Mesothelial cell of epicardium (in vitro differentiated cells): ENCODE measurements at places on chromosomes 2 and 18.

GRCh38 chr18:5982332-5982731 lies 87.0 kb upstream of the TMEM200C start:
- no peak overlapping the region for H3K4me3 ChIP-seq
- no peak overlapping the region for H3K27ac ChIP-seq
- DNase-seq: no peak

DNA sequence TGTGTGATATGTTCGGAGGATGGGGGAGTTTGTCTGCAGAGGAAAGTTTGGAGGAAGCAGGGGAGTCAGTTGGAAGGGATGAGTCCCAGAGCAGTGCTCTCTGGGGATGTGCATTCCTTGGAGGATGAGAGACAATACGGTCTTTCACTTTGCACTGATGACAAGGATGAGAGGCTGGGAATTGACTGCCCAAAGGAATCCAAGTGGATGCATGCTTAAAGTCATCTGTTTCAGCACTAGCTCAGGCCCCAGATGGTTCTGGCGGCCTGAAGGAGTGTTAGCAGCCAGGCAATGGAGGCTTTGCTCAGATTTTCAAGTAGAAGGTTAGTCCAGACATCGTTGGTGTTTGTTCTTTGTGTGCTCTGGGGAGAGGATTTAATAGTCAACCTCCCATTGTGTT lies 100.2 kb downstream of the CRIM1 start:
- H3K36me3 ChIP-seq: peaks cover 4% of the 10 kb centered on the region
- no peaks in the 10 kb centered on the region for H3K27me3 ChIP-seq
- DNase-seq: no peak
- no peak overlapping the region for H3K4me3 ChIP-seq
- H3K27ac ChIP-seq: no peak overlapping the region

DNA sequence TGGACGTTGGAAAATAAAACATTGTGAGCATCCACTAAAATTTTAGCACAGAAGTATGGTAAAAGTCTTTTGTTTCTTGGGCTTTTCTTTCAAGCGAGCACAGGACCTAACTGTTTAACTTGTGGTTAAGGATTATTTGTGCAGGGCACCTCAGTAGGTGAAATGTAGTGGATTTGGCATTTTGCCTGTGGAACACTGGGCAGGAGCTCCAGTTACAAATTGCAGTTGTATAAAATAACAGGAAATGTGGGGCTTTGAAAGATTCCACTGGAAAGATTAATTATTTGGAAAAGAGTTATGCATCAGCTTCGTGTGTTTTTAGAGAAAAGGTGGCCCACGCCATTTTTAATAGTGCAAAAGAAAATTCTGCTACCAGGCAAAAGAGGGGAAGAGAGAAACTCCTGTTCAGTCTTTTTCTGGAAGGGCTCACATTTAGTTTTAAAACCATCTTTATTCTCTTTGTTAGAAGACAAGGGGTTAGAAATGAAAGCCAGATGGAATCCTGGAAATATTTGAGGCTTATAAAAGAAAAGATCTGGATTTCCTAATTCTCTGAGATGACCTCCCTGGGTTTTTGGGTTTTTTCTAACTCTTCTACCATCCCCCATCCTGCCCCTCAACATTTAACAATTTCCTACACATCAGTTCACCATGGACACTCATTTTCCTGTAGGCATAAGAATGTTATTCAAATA lies 144.3 kb upstream of the SERTAD2 start:
- no peak overlapping the region for H3K4me3 ChIP-seq
- DNase-seq: no peak
- peak overlapping the region; percentile 20 for H3K27ac ChIP-seq
- H3K4me1 ChIP-seq: peaks cover 11% of the 10 kb centered on the region
- peaks cover 7% of the 10 kb centered on the region for H3K27me3 ChIP-seq

GRCh38 chr2:113117541-113118262 lies 9.7 kb upstream of the IL1RN start:
- H3K27me3 ChIP-seq: peaks cover 34% of the 10 kb centered on the region
- H3K36me3 ChIP-seq: no peaks in the 10 kb centered on the region
- no peak overlapping the region for H3K27ac ChIP-seq

DNA sequence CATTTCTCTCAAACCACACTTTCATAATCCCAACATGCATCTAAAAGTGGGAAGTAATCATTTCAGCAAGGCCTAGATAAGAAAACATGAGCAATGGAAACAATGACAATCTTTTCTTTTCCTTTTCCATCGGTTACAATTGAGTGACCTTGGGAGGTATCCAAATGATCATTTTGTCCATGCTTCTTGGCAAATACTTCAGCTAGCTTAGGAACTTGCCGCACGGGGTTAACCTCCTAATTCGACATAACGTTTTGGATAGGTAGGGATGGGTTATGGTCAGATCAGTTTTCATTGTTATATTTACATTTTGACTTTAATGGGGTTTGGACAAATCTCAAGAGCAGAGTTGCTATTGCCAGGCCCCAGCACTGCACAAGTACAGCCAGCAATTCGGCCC lies 4.6 kb upstream of the PTPRM start:
- no peak overlapping the region for H3K4me3 ChIP-seq
- H3K27ac ChIP-seq: peak overlapping the region; percentile 55
- H3K27me3 ChIP-seq: peaks cover 6% of the 10 kb centered on the region
- peaks cover 23% of the 10 kb centered on the region for H3K4me1 ChIP-seq
- H3K36me3 ChIP-seq: no peaks in the 10 kb centered on the region

GRCh38 chr2:239226677-239227581 lies 173.9 kb downstream of the HDAC4 start:
- H3K4me3 ChIP-seq: no peak overlapping the region
- H3K27me3 ChIP-seq: no peaks in the 10 kb centered on the region
- H3K36me3 ChIP-seq: no peaks in the 10 kb centered on the region
- peaks cover 73% of the 10 kb centered on the region for H3K4me1 ChIP-seq

GRCh38 chr2:195613922-195614321 lies 43.1 kb upstream of the SLC39A10 start:
- peak overlapping the region; percentile 92 for H3K27ac ChIP-seq
- no peaks in the 10 kb centered on the region for H3K36me3 ChIP-seq
- DNase-seq: no peak

GRCh38 chr2:11073251-11073650 lies 82.0 kb upstream of the SLC66A3 start:
- peaks cover 8% of the 10 kb centered on the region for H3K4me1 ChIP-seq
- H3K27ac ChIP-seq: no peak overlapping the region
- H3K4me3 ChIP-seq: no peak overlapping the region
- H3K36me3 ChIP-seq: no peaks in the 10 kb centered on the region
- DNase-seq: no peak

GRCh38 chr2:198901894-198902293 lies 555.8 kb downstream of the SATB2 start:
- no peaks in the 10 kb centered on the region for H3K36me3 ChIP-seq
- DNase-seq: no peak
- no peaks in the 10 kb centered on the region for H3K4me1 ChIP-seq
- peaks cover 10% of the 10 kb centered on the region for H3K27me3 ChIP-seq
- no peak overlapping the region for H3K27ac ChIP-seq

GRCh38 chr2:35864141-35864540 lies 491.4 kb upstream of the CRIM1 start:
- H3K36me3 ChIP-seq: no peaks in the 10 kb centered on the region
- H3K4me3 ChIP-seq: no peak overlapping the region
- H3K27ac ChIP-seq: no peak overlapping the region

- H3K27ac ChIP-seq: no peak overlapping the region
- H3K4me1 ChIP-seq: peaks cover 8% of the 10 kb centered on the region
- no peaks in the 10 kb centered on the region for H3K27me3 ChIP-seq
- no peak overlapping the region for H3K4me3 ChIP-seq
- H3K36me3 ChIP-seq: no peaks in the 10 kb centered on the region
Measured at GRCh38 chr2:72965770-72966450, 48.6 kb downstream of the EMX1 start.

DNA sequence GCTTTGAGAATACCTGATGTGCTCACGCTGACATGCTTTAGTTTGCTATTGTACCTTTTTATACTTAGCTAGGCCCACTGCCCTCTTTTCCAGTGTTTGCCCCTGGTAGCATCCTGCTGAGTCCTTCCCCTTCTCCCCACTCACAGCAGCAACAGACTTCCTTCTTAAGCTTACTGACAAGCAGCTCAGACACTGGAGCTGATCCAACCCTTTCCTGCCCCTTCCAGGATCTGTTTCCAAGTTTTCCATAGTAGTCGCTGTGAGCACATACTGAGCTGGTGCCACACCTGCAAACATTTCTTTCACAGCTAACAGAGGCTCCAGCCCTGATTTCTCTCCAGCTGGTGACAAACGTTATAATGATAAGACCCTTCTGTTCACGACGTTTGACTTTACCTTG lies 991.4 kb upstream of the CELF4 start:
- H3K27me3 ChIP-seq: peaks cover 2% of the 10 kb centered on the region
- peaks cover 15% of the 10 kb centered on the region for H3K4me1 ChIP-seq
- no peaks in the 10 kb centered on the region for H3K36me3 ChIP-seq

DNA sequence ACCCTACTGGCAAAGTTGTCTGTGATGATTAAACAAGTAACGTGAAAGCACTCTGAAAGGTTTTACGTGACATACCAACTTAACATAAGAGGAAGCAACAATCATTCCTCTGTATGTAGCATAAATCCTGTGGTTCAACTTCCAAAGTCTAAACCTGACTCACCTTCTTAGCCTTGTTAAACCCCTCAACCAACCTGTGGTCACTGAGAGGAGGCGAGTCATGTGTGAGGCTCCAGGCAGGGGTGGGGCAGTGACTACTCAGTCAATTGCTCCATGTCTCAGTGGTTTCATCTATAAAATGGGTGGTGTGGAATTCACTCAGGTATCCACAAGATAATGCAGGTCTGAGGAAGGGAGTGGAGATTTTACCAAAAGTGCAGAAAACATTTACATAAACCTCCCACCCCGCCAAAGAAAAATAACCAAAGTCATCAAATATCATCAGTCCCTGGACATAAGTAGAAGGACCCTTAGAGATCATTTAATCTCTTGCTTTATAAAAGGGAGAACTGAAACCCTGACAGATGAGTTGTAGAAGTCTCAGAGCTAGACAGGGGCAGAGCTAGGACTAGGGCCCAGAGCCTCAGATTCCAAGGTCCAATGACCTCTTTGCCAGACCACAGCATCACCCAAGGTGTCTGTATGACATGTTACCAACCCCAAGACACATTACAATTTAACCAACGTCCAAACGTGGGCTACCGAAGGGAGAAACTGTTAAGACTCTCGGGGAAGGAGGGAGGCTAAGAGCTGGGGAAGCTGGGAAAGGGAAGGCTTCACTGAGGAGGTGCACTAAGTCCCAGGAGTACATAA lies 3.7 kb upstream of the PCBP1 start:
- peak overlapping the region; percentile 73 for H3K27ac ChIP-seq
- no peak for DNase-seq
- H3K27me3 ChIP-seq: no peaks in the 10 kb centered on the region
- H3K4me3 ChIP-seq: peak overlapping the region; percentile 9

GRCh38 chr2:18519914-18520450 lies 40.5 kb downstream of the RDH14 start:
- H3K27me3 ChIP-seq: peaks cover 6% of the 10 kb centered on the region
- H3K36me3 ChIP-seq: no peaks in the 10 kb centered on the region
- peak overlapping the region; percentile 71 for H3K27ac ChIP-seq
- no peak for DNase-seq
- peaks cover 48% of the 10 kb centered on the region for H3K4me1 ChIP-seq
